Cortex of kidney (tissue), 1 donor: ENCODE measurements at places on chromosomes 7 and 10.

GRCh38 chr10:3081383-3081981 is 14.1 kb downstream of the PFKP start:
- DNase-seq, result no peak

GRCh38 chr7:55521917-55522902 is 50.1 kb downstream of the VOPP1 start:
- DNase-seq, result no peak

- DNase-seq, result no peak
These were observed 10.4 kb downstream of the YKT6 start for GRCh38 chr7:44211126-44211675.

- no peak for DNase-seq
These were observed 60.0 kb downstream of the PIK3AP1 start for GRCh38 chr10:96660297-96660696.

- DNase-seq, result no peak
These were observed 1.7 kb upstream of the WEE2 start for GRCh38 chr7:141706239-141707064.

DNA sequence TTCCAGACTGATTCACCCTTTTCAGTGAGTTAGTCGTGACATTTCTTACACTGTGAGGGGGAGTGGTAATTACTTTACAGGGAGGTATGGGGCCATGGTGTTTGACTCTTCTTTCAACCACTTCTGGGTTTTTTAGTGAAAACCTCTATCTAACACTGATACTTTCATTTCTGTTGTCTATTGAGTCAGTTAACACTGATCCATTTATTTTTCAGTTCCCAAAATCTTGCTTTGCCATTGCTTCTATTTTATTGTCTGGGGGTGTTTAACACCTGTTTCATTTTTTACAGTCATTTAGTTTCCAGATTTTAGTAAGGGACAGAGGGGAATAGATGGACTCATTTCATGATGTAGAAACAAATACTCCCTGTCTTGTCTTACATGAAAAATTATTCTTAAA is 61.5 kb downstream of the HELLS start:
- DNase-seq, result no peak

DNA sequence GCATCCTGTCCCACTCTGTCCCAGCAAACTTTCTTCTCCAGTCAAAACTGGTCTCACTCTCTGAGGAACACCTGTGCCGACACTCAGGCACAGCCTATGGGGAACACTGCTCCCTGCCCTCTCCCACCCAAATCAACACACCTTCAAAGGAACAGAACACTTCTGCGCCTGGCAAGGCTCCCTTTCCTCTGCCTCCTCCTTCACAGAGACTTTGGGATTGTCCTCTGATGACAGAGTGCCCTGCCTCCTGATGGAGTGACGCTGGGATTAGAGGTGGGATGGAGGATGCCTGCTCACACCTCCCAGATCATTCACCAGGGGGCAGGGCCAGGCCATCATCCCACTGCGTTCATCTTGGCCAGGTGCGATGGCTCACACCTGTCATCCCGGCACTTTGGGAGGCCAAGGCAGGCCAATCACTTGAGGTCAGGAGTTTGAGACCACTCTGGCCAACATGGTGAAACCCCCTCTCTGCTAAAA is 26.5 kb downstream of the KLF6 start:
- DNase-seq, result no peak

- no peak for DNase-seq
These were observed 738 bp downstream of the POM121 start for GRCh38 chr7:72925546-72926120.

- no peak for DNase-seq
These were observed 18.9 kb downstream of the RBAK start for GRCh38 chr7:5064391-5065106.

- DNase-seq, result no peak
These were observed 223.5 kb upstream of the PHYHIPL start for GRCh38 chr10:58952747-58953466.

DNA sequence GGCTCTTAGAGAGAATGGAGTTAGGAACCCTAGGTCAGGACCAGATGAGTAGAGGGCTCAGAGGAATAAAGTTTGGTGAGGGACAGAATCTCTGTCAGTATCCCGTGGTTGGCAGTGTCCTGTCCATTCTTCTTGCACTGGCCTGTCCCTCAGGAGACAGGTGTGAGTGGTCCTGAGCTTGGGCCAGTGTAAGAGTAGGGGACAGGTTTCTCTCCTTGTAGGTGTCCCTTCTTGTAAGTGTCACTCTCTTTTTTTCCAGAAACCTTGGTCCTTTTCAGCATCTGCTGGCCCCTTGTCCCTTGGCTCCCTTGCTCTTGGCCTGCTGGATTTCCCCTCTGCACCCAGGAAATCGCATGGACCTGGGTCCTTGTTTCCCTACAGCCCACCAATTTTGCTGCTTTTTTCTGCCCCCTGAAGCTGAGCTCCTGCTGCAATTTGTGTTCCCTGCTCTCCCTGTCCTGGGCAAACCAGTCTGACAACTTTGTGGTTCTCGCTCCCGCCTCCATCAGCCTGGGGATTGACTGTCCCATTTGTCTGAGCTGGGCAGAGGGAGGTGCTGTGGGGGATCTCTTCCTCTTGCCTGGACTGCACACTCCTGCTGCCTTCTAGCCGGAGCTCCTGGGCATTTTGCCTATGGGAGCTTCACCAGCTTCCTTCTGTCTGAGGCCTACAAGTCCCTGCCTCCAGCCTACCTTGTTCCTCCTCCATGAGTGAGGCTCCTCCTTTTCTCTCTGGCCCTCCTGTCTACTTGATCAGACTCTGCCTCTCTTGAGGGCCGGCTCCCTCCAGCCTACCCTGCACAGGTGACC is 6.5 kb downstream of the TSPAN14 start:
- DNase-seq, result no peak

GRCh38 chr10:99532687-99533495 is at the start of gene NKX2-3:
NKX2-3 (plus strand) TSS chr10:99532942; CDS start chr10:99533132, 190 bp downstream.
- DNase-seq, result no peak

DNA sequence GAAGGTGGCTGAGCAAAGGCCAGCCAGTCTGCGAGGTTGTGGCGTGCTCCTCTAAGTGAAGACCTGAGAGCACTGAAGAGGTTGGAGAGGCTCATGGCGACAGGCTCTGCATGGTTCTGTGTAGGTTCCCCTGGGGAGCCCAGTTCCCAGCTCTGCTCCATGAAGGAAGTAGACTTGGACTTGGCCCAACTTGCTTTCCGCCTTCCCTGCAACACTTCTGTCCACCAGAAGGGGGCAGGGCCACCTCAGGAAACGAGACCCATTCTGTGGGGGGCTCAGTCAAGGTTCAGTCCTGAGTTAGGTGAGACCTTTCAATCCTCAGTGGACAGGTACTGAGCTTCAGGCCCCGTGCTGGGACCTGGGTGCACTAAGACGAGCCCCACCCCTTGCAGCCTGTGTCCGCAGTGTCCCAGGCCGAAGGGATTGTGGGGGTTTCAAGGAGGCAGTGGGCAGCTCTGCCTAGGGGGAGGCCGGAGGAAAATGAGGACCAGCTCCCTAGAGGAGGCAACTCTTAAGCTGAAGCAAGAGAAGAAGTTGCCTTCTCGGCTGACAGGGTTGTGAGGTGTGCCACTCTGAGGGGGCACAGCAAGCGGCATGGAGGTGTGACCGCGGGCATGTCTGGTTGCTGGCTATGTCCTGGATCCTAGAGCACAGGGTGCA is 15.0 kb upstream of the PCBD1 start:
- no peak for DNase-seq

DNA sequence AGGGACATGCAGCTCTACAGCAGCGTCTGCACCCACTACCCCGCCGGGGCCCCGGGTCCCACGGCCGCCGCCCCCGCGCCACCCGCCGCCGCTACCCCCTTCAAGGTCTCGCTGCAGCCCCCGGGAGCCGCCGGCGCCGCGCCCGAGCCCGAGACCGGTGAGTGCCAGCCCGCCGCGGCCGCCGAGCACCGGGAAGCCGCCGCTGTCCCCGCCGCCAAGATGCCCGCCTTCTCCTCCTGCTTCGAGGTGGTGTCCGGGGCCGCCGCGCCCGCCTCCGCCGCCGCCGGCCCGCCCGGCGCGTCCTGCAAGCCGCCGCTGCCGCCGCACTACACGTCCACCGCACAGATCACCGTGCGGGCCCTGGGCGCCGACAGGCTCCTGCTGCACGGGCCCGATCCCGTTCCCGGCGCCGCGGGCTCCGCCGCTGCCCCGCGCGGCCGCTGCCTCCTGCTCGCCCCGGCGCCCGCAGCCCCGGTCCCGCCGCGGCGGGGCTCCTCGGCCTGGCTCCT is 631 bp downstream of the OTUD1 start:
- peak; percentile 21 for DNase-seq

DNA sequence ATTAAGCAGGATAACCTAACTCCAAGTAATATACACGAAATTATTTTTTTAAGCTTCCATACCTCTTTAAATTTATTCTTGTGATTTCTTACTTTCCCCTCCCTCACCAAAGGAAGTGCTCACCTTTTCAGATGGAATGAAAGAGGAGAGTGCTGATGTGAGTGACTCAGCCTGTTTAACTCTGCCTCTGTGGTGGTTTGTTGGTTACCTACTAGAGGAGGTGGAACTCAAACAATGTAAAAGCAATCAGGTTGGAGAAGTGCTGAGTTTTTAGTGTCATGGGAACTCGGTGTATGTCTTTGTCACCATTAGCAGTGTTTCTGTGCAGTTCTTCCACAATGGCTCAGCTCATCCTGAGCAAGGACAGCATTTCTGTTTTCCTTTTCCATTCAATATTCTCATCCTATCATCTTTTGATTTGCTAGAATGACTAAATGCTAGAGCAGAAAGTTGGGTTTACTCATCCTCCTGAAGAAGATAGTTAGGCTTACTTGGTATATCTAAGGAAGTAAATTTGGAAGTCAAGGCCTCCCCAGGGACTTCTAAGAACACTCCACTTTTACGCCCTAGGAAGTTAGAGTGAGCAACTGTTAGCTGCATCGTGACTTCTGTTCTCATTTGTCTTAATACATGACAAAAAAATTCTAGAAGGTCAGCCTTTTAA is 6.0 kb downstream of the ADD3 start:
- DNase-seq, result no peak

DNA sequence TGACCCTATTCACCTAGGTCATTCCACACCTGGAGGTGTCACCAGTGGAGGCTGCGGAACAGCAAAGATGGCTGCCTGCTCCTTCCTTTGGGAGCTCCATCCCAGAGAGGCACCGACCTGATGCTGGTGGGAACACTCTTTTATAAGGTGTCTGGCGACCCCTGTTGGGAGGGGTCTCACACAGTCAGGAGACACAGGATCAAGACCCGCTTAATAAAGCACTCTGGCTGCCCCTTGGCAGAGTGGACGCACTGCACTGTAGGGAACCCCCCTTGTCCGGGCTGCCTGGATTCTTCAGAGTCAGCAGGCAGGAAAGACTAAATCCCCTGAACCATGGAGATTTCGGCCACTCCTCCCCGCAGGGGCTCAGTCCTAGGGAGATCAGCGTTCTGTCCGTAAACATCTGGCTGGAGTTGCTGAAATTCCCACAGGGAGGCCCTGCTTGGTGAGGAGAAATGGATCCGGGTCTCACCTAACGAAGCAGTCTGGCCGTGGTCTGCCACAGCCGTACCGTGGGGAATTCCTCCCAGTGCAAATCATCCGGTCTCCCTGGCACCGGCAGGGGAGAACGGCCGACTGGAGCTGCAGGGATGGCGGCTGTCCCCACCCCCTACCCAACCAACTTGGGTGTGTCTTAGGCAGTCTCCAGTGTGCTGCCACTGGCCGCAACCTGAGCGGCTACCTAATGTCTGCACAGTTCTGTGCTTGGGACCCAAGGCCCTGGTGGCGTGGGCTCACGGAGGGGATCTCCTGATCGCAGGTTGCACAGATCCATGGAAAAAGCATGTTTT is 66.1 kb downstream of the LSMEM1 start:
- no peak for DNase-seq

GRCh38 chr7:2823130-2823529 is 21.0 kb downstream of the GNA12 start:
- no peak for DNase-seq

DNA sequence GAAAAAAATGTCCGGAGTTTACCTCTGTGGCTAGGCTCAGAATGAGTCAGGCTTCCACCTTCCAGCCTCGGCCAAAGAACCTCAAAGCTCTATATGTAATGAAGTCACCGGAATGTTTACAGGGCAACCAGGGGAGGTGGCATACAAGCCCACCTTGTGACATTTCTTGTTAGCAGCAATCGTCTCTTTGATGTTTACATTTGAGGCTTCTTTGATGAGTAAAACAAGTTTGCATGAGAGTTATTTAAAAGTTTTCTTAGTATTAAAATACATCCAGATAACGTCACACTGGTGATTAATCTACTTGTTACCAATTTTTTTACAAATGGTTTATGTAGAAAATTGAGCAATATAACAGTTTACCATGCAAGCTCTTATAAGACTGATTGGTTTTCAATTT is 133.1 kb upstream of the ADAM12 start:
- no peak for DNase-seq

DNA sequence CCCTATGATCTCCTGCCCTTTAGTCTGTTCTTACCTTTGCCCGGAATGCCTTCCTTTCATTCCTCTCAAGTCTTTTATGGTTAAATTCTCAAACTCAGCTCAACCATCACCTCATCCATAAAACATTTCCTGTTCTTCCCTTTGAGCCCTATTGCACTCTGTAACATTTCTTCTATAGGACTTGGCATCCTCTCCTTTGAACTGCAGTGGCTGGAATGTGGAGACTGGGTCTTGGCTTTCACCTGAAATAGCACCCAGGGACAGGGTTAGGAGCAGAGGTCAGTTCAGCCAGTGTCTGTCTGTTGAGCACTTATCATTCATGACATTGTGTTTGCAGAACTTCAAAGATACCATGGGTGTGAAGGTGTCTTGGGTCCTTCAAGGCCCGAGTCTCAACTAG is 7.2 kb downstream of the NFE2L3 start:
- DNase-seq, result no peak

DNA sequence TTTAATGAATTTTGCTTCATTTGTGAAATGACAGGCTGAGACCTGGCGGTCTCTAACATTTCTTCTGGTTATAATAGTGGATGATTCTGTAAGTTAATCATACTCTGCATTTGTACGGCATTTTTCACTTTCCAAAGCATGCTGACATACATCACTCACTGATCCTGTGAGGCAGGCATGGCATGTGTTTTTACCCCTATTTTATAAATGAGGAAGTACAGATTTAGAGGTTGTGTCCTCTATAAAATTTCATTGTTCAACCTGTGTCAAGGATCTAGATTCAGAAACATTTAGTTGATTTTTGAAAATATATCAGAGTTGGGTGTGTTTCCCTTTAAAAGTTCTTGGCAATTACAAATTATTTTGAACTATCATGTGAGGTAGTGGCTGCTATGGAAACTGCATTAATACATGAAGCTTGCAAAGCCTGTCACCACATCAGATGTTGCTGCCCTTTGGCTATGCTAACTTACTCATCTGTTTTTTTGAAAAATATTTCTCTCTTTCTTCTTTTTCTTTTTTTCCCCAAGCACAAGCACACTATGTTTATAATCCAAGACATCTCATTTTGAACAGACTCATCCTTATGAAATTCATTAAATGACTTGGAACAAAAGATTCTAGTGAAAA is 172.7 kb downstream of the GNAI1 start:
- no peak for DNase-seq
